ENCODE measurements at places on chromosomes 6 and 20. TPM values are rescaled to one million over a fixed set of nuclear protein-coding genes. Genes with fewer than 3 reads are reported as not detected.

- H3K4me1 ChIP-seq: peaks cover 12% of the 10 kb centered on the region
- H3K27me3 ChIP-seq: no peaks in the 10 kb centered on the region
- no peak overlapping the region for H3K4me3 ChIP-seq
- peak overlapping the region; percentile 71 for H3K27ac ChIP-seq
These were observed 24.7 kb downstream of the TBC1D7 start for GRCh38 chr6:13303668-13304017.

DNA sequence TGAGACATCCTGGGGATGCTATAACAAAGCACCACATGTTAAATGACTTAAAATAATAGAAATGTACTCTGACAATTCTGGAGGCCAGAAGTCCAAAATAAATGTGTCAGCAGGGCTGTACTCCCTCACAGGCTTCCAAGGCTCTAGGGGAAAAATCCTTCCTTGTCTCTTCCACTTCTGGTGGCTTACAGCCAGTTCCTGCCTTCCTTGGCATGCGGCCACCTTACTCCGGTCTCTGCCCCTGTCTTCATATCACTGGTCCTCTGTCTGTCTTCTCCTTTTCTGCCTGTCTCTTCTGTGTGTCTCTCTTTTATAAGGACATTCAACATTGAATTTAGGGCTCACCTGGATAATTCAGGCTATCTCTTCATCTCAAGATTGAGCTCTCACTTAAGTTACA is 155.3 kb upstream of the SYNCRIP start:
- no peak overlapping the region for H3K27ac ChIP-seq
- no peak for DNase-seq
- H3K4me3 ChIP-seq: no peak overlapping the region
- no peaks in the 10 kb centered on the region for H3K4me1 ChIP-seq

- H3K4me1 ChIP-seq: peaks cover 11% of the 10 kb centered on the region
- H3K27ac ChIP-seq: no peak overlapping the region
- H3K27me3 ChIP-seq: peaks cover 9% of the 10 kb centered on the region
- H3K36me3 ChIP-seq: no peaks in the 10 kb centered on the region
These were observed 387.2 kb downstream of the TAF4 start for GRCh38 chr20:61678437-61678836.

DNA sequence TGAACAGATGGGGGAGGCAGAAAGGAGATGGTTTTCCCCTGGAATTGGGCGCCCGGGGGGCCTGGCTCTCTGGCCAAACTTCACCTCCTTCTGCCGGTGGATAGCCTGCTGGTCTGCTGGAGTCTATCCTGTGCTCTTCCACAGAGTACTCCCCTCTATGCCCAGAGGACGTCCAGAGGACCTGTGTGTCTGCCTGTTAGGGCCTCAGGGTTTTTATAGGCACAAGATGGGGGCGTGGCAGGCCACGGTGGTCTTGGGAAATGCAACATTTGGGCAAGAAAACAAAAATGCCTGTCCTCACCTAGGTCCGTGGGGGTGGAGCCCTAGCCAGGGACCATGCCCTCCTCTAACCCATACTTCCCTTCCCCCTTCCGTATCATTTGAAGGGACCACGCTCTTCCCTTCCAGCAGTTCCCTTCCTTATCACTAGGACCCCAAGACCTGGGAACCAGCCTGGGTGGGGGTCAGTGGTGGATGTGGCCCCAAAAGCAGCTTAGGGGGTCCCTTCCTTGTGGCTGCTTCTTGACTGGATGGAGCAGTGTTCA is 53.6 kb upstream of the ZNF337 start:
- H3K4me1 ChIP-seq: peaks cover 3% of the 10 kb centered on the region
- H3K27ac ChIP-seq: peak overlapping the region; percentile 14
- peak overlapping the region; percentile 26 for H3K4me3 ChIP-seq
- H3K36me3 ChIP-seq: no peaks in the 10 kb centered on the region

GRCh38 chr20:24102290-24102689 is 113.7 kb upstream of the GGTLC1 start:
- peak overlapping the region; percentile 1 for H3K27ac ChIP-seq
- no peak overlapping the region for H3K4me3 ChIP-seq

- no peaks in the 10 kb centered on the region for H3K27me3 ChIP-seq
- no peak overlapping the region for H3K27ac ChIP-seq
- H3K4me1 ChIP-seq: peaks cover 14% of the 10 kb centered on the region
These were observed 33.3 kb downstream of the ITCH start for GRCh38 chr20:34396408-34396807.

- no peak overlapping the region for H3K4me3 ChIP-seq
- H3K36me3 ChIP-seq: no peaks in the 10 kb centered on the region
- H3K4me1 ChIP-seq: peaks cover 8% of the 10 kb centered on the region
- no peak overlapping the region for H3K27ac ChIP-seq
These were observed 2.0 kb downstream of the ID4 start for GRCh38 chr6:19839237-19839546.

DNA sequence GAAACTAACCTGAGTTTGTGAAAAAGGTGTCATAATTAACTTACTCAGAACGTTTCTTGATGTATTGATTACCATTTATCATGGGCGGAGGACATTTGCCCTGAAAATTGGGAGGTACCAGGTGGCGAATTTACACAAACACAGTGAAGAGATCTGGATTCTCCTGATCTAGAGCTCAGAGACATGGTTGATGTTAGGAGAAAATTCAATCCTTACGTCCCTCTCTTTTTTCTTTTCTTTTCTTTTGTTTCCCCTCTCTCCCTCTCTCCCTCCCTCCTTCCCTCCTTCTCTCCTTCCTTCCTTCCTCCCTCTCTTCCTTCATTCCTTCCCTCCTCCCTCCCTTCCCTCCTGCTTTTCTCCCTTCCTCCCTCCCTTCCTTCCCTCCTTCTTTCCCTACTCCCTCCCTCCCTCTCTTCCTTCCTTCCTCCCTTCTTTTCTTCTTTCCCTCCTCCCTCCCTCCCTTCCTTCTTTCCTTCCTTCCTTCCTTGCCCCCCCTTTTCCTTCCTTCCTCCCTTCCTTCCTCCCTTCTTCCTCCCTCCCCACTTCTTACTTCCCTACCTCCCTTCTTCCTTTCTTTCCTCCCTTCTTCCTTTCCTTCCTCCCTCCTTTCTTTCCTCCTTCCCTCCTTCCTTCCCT is 234.1 kb downstream of the OTOR start:
- H3K27ac ChIP-seq: no peak overlapping the region
- no peaks in the 10 kb centered on the region for H3K36me3 ChIP-seq
- H3K4me3 ChIP-seq: no peak overlapping the region
- no peaks in the 10 kb centered on the region for H3K4me1 ChIP-seq
- DNase-seq: no peak

- H3K27ac ChIP-seq: no peak overlapping the region
- DNase-seq: no peak
- H3K4me1 ChIP-seq: peaks cover 9% of the 10 kb centered on the region
- no peaks in the 10 kb centered on the region for H3K27me3 ChIP-seq
These were observed 171.6 kb downstream of the TMEM200A start for GRCh38 chr6:130537447-130537846.

- no peaks in the 10 kb centered on the region for H3K36me3 ChIP-seq
- no peak overlapping the region for H3K27ac ChIP-seq
- peaks cover 9% of the 10 kb centered on the region for H3K4me1 ChIP-seq
- H3K27me3 ChIP-seq: peaks cover 4% of the 10 kb centered on the region
- DNase-seq: no peak
These were observed 91.3 kb upstream of the MPC1 start for GRCh38 chr6:166473886-166474571.

DNA sequence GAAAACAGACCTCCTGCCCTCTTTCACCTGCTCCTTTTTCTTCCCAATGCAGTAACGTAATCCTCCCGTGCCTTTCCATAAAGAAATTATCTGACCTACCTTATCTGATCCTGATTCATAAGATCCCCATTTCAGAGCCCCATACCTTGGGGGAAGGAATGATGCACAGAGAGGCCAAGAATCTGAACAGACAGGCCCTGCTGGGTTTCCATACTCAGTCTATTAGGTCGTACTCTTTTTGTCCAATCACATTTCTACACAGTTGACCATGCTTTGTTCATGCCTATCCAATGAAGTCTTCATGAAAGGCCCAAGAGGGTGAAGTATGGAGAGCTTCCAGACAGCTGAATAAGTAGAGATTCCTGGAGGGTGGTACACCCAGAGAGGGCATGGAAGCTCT is 25.3 kb downstream of the SRPK1 start:
- peak; percentile 49 for DNase-seq
- H3K36me3 ChIP-seq: peaks cover 1% of the 10 kb centered on the region
- peaks cover 10% of the 10 kb centered on the region for H3K4me1 ChIP-seq

DNA sequence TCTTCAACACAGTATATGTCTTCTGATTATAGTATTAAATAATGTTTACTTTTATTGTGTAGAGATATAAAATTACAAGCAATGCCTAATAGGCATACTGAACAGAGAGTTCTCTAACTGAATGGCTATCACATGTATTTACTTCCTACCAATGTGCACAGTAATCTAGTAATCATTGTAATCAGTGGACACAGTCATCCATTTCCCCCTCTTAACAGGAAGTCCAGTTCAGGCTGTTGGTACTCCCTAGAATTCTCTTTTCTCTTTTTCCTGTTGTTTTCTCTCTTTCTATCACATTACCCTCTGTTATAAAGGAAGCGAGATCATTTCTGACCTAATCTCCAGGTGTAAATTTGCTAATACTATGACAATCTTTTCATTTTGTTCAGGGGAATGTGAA is 172.5 kb downstream of the HTR1B start:
- H3K27ac ChIP-seq: peak overlapping the region; percentile 30
- no peaks in the 10 kb centered on the region for H3K27me3 ChIP-seq
- H3K4me1 ChIP-seq: peaks cover 47% of the 10 kb centered on the region
- no peak overlapping the region for H3K4me3 ChIP-seq
- DNase-seq: no peak
- no peaks in the 10 kb centered on the region for H3K36me3 ChIP-seq

The SDCBP2 gene
- polyA plus RNA-seq: 36.0 TPM

The PPP1R16B gene
- polyA plus RNA-seq: not detected

The SLC32A1 gene
- polyA plus RNA-seq: not detected

The PDCD2 gene
- 80.1 TPM for polyA plus RNA-seq

Data from keratinocyte (primary cell).